ENCODE measurements at places on chromosomes 6 and 20. TPM values are rescaled to one million over a fixed set of nuclear protein-coding genes. Genes with fewer than 3 reads are reported as not detected.

The TFAP2D gene
- not detected for total RNA-seq

GRCh38 chr20:33874129-33874528 lies 63.0 kb downstream of the CHMP4B start:
- H3K4me1 ChIP-seq, result no peaks in the 10 kb centered on the region
- H3K36me3 ChIP-seq, result no peaks in the 10 kb centered on the region
- no peaks in the 10 kb centered on the region for H3K27me3 ChIP-seq
- DNase-seq, result no peak
- H3K27ac ChIP-seq, result no peak overlapping the region
- no peak overlapping the region for H3K4me3 ChIP-seq

The RAET1E gene
- 0.18 TPM for total RNA-seq

The CYP39A1 gene
- 4.2 TPM for total RNA-seq

DNA sequence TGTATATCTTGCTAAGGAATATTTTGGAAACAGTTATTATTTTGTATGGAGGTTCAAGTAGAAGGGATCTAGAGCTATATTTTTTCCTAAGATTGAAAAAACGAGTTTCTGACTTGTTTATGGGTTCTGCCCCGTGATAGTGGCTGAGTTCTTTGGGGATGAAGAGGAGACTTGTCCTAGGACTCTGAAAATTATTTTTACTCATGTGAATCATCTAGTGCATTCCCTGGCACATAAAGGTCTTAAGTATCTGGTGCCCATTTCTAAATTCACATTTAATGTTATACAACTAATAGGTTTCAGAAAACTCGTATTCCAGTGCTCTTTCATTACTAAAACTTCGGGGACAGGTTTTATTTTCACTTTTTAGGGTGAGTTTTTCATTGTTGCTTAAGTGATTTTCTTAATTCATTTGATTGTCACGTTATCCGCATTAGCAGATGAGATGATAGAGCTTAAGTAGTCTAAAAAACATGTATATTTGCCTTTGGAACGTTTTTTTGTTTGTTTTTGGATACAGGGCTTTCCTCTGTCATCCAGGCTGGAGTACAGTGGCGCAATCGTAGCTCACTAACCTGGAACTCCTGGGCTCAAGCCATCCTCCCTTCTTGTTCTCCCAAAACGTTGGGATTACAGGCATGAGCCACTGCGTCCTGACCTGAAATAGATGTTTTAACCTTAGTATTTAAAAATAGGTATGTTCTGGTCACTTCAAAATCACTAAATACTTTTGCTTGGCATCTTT lies 2.1 kb downstream of the NFYA start:
- H3K4me3 ChIP-seq, result no peak overlapping the region
- no peaks in the 10 kb centered on the region for H3K4me1 ChIP-seq

GRCh38 chr6:156691018-156691417 lies 86.2 kb upstream of the ARID1B start:
- DNase-seq, result no peak
- no peak overlapping the region for H3K4me3 ChIP-seq
- H3K4me1 ChIP-seq, result no peaks in the 10 kb centered on the region
- H3K36me3 ChIP-seq, result no peaks in the 10 kb centered on the region
- no peaks in the 10 kb centered on the region for H3K27me3 ChIP-seq
- no peak overlapping the region for H3K27ac ChIP-seq

The KIF13A gene
- total RNA-seq, result 89.2 TPM

GRCh38 chr20:11451793-11452291 lies 465.9 kb upstream of the BTBD3 start:
- no peak for DNase-seq
- no peaks in the 10 kb centered on the region for H3K4me1 ChIP-seq
- H3K27me3 ChIP-seq, result no peaks in the 10 kb centered on the region
- H3K36me3 ChIP-seq, result no peaks in the 10 kb centered on the region
- H3K4me3 ChIP-seq, result no peak overlapping the region

GRCh38 chr20:37193821-37194220 lies 14.5 kb upstream of the MROH8 start:
- no peaks in the 10 kb centered on the region for H3K4me1 ChIP-seq
- H3K4me3 ChIP-seq, result no peak overlapping the region
- H3K36me3 ChIP-seq, result no peaks in the 10 kb centered on the region
- H3K27ac ChIP-seq, result no peak overlapping the region
- no peak for DNase-seq

- no peak for DNase-seq
- H3K27me3 ChIP-seq, result no peaks in the 10 kb centered on the region
- H3K4me3 ChIP-seq, result no peak overlapping the region
- H3K4me1 ChIP-seq, result no peaks in the 10 kb centered on the region
- H3K27ac ChIP-seq, result no peak overlapping the region
Observed at GRCh38 chr6:35782424-35782823, 1.6 kb downstream of the CLPSL1 start.

GRCh38 chr6:103081876-103082630 lies 1688.5 kb downstream of the GRIK2 start:
- H3K27ac ChIP-seq, result no peak overlapping the region
- DNase-seq, result no peak
- H3K36me3 ChIP-seq, result no peaks in the 10 kb centered on the region
- H3K27me3 ChIP-seq, result no peaks in the 10 kb centered on the region
- no peaks in the 10 kb centered on the region for H3K4me1 ChIP-seq

The SNAI1 gene
- 44.7 TPM for total RNA-seq

The SUMO4 gene
- 6.9 TPM for total RNA-seq

GRCh38 chr6:170370416-170370815 lies 63.9 kb downstream of the FAM120B start:
- DNase-seq, result no peak
- H3K4me3 ChIP-seq, result no peak overlapping the region
- no peaks in the 10 kb centered on the region for H3K27me3 ChIP-seq
- H3K36me3 ChIP-seq, result no peaks in the 10 kb centered on the region
- H3K27ac ChIP-seq, result no peak overlapping the region

The SLC26A8 gene
- total RNA-seq, result 0.33 TPM

GRCh38 chr6:150751296-150751695 lies 114.2 kb upstream of the MTHFD1L start:
- H3K27me3 ChIP-seq, result no peaks in the 10 kb centered on the region
- H3K4me3 ChIP-seq, result no peak overlapping the region
- no peak overlapping the region for H3K27ac ChIP-seq
- H3K36me3 ChIP-seq, result no peaks in the 10 kb centered on the region
- no peaks in the 10 kb centered on the region for H3K4me1 ChIP-seq

DNA sequence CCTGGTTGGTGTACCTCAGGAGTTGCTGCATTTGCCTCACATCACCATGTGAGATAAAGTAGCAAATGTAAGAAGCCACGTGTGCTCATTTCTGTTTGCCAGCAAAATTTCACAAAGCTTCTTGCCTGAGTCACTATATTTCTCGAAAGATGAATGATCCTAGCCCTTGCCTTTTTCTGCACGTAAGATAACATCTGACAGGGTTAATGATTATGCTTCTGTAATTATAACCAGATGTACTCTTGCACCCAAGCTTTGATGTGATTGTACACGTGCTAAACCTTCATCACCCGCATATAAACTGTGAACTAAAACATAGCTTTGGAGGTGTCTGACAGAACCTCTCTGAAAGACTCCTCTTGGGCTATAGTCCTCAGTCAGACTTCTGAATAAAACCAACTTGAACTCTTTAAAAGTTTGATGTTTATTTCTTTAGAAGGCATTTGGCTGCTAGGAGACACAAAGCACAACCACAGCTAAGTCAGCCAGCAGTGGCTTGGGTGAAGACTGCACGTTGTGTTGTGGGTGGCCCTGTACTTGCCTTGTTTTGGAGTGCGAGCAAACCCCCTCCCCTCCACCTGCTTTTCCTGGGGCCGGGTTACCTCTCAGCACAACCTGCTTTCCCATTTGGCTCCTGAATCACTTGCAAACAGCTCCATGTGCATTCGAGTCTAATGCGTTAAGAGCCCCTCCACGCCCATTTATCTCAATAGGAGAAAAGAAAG lies 19.3 kb downstream of the PROKR2 start:
- no peak overlapping the region for H3K27ac ChIP-seq
- no peaks in the 10 kb centered on the region for H3K27me3 ChIP-seq
- no peak overlapping the region for H3K4me3 ChIP-seq
- no peak for DNase-seq
- no peaks in the 10 kb centered on the region for H3K4me1 ChIP-seq
- H3K36me3 ChIP-seq, result no peaks in the 10 kb centered on the region

DNA sequence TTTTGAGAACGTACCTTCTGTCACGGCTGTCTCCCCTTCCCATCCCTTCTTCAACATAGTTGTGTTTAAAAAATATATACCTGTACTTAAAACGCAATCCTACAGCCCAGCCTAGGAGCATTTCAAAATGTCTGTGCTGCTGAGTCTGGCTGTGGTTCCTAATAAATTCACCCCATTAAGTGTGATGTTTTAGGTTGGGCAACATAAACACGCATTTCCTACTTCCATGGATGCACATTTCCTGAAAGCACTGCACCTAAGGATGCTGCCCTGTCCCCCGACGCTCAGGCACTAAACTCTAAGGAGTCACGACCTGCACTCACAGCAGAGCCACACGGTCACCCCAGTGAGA lies 1.2 kb downstream of the REV3L start:
- no peaks in the 10 kb centered on the region for H3K27me3 ChIP-seq
- H3K27ac ChIP-seq, result peak overlapping the region; percentile 89
- peak overlapping the region; percentile 95 for H3K4me3 ChIP-seq

DNA sequence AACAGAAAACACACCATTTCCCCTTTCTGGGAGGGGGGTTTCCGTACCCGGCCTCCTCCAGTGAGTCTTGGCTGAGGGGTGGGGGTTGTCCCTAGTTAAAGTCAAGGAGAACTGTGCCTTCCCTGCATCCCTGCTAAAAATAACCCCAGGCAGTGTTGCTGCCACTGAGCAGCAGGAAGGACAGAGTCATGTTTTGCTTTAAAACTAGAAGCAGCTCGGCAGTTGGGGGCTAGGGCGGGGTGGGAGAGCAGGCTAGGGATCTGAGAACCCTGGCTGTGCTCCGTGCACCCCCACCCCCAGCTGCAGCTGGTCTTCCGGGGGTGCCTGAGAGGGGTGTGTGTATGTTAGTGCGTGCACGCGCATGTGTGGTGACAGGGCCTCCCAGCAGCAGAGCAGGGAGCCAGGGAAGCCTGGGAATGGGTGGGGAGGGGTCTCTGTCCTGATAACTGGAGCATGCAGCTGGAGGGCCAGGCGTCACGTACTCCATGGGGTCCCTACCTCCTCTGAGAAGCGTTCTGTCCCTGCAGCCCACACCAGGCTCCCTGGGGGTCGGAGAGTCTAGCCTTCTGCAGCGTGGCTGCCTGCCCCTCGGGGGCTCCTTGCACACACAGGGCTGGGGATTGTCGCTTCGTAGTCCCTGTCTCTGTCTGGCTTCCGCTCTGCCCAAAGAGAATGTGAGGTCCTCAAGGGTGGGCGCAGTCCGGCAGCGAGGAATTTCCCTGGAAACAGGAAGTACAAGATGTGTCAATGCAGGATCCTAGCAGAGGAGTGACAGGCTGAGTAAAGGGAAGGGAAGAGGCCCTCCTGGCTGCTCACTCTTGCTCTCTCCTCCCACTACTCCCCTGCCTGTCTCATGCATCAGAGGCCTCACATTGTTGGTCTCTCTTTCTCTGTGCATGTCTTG lies 16.8 kb upstream of the ARMC12 start:
- peak; percentile 76 for DNase-seq
- H3K4me1 ChIP-seq, result no peaks in the 10 kb centered on the region
- no peaks in the 10 kb centered on the region for H3K36me3 ChIP-seq
- H3K4me3 ChIP-seq, result no peak overlapping the region
- peak overlapping the region; percentile 10 for H3K27ac ChIP-seq
- no peaks in the 10 kb centered on the region for H3K27me3 ChIP-seq

- H3K27me3 ChIP-seq, result no peaks in the 10 kb centered on the region
- no peak overlapping the region for H3K27ac ChIP-seq
- H3K4me1 ChIP-seq, result peaks cover 2% of the 10 kb centered on the region
- H3K4me3 ChIP-seq, result no peak overlapping the region
Observed at GRCh38 chr6:15312500-15312899, 66.6 kb downstream of the JARID2 start.

- H3K27me3 ChIP-seq, result no peaks in the 10 kb centered on the region
- DNase-seq, result no peak
- H3K4me3 ChIP-seq, result no peak overlapping the region
- H3K27ac ChIP-seq, result no peak overlapping the region
- no peaks in the 10 kb centered on the region for H3K4me1 ChIP-seq
- H3K36me3 ChIP-seq, result no peaks in the 10 kb centered on the region
Observed at GRCh38 chr6:12654514-12654913, 62.1 kb upstream of the PHACTR1 start.

Measured in aorta (tissue), 5 donors.